ENCODE measurements at places on chromosomes 16 and 17.

- DNase-seq, result no peak
Observed at GRCh38 chr16:12688951-12689850, 114.5 kb downstream of the CPPED1 start.

- peak; percentile 28 for DNase-seq
Observed at GRCh38 chr16:58499615-58500351, at the start of gene NDRG4. NDRG4 (plus strand) TSS chr16:58500143; CDS start chr16:58500249, 106 bp downstream.

- DNase-seq, result peak; percentile 48
Observed at GRCh38 chr17:48024149-48025039, 13.2 kb downstream of the COPZ2 start.

GRCh38 chr16:11060842-11061241, 116.5 kb downstream of the CLEC16A start:
- DNase-seq, result no peak

- DNase-seq, result no peak
Observed at GRCh38 chr16:239948-240277, 5.3 kb downstream of the FAM234A start.

DNA sequence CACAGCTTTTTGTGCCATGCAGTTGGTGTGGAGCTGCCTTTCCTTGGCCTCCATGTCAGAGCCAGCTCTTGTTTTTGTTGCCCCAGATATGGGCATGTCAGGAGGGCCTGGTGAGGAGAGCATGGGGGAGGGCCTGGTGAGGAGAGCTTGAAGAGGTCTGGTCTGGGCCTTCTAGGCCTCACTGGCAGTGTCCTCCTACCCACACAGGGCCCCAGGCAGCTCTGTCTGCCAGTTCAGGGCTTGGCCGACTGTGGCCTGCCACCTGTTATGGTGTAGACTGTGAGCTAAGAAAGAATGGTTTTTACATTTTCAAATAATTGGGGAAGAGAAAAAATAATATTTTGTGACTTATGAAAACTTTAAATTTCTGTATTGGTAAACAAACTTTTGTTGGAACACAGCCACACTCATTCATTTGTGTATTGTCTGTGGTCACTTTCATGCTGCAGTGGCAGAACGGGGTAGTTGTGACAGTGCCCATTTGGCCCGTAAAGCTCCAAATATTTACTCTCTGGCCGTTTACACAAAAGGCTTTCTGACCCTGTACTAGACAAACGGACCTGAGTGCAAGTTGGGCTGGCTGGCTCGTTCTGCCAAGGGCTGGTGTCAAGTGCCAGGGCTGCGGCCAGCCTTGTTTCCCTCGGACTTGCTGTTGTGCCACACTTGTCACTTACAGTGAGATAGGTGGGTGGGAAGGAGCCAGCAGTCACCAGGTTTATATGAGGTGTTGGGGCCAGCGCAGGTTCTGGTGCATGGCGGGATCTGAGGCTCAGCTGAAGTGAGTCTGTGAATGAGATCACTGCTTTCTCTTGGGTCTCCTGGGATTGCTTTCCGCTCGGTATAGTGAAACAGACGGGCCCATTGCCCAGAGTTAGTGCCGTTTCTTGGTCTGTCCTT, 18.2 kb downstream of the PGS1 start:
- no peak for DNase-seq

GRCh38 chr16:80743772-80744171, 60.6 kb downstream of the CDYL2 start:
- no peak for DNase-seq

- no peak for DNase-seq
Observed at GRCh38 chr17:75367312-75367711, 38.2 kb downstream of the GRB2 start.

Measured in stimulated activated CD4-positive, alpha-beta T cell treated with anti-CD3 and anti-CD28 coated beads, Interleukin-4, amount 100 ng/mL, for 24 hours (primary cell).